ENCODE measurements at places on chromosomes 2 and 18. TPM values are rescaled to one million over a fixed set of nuclear protein-coding genes. Genes with fewer than 3 reads are reported as not detected.

The CRIM1 gene
- total RNA-seq, result 1,217 TPM

The GPBAR1 gene
- 0.10 TPM for total RNA-seq

The E2F6 gene
- total RNA-seq, result 13.3 TPM

The MSTN gene
- 0.10 TPM for total RNA-seq

The CD8A gene
- total RNA-seq, result not detected

The ANKRD30B gene
- total RNA-seq, result not detected

The ZNF385B gene
- not detected for total RNA-seq

The MYCN gene
- total RNA-seq, result 4.9 TPM

The C2orf74 gene
- total RNA-seq, result 1.3 TPM

The DES gene
- not detected for total RNA-seq

The CPO gene
- total RNA-seq, result 0.19 TPM

The ASXL3 gene
- 0.57 TPM for total RNA-seq

The HOXD3 gene
- 18.0 TPM for total RNA-seq

Measured in vein endothelial cell (primary cell).